Activated CD4-positive, alpha-beta T cell treated with anti-CD3 and anti-CD28 coated beads, Interleukin-2, amount 50 U/mL, for 4 hours (primary cell): ENCODE measurements at places on chromosomes 4 and X.

- DNase-seq = no peak
These were observed 172.5 kb upstream of the ANXA3 start for GRCh38 chr4:78379040-78379439.

DNA sequence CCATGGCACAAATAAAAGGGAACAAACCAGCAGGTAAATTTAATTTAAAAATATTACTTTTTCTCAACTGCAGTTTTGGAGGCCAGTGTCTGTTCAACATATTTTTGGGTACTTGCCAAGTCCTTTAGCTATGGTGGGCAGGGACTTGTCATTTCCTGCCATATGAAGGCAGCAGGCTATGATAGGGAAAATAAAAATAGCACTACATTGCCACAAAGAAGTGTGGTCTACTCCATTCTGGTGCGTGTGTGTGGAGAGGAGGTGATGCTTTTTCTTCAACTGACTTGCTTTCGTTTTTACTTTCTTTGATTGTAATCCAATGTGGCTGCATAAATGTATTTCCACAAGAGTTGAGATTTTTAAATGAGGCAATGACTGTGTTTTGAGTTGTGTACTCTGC is 17.2 kb downstream of the GPR174 start:
- DNase-seq = no peak

- DNase-seq = no peak
These were observed 396.9 kb upstream of the NDST3 start for GRCh38 chr4:117637347-117637746.

GRCh38 chr4:74311696-74312313 is 3.5 kb downstream of the EPGN start:
- DNase-seq = no peak

GRCh38 chr4:113699772-113700171 is 61.8 kb downstream of the CAMK2D start:
- no peak for DNase-seq

DNA sequence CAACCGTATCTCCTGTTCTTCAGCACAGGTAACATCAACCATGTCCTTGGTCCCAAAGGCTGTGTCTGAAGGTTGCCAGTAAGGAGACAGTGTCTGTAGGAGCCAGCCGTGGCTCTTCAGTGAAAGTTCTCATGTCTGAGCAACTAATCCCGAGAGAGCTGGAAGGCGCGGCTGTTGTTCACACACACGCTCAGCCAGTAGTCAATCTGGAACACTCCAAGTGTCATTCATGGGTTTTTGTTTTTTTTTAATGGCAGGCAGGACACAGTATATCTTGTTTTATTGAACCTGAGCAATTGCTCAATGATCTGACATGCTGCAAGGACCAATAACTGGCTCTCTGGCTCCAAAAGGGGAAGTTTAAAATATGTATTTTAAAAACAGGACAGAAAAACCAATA is 48.4 kb upstream of the MAP3K15 start:
- DNase-seq = no peak

DNA sequence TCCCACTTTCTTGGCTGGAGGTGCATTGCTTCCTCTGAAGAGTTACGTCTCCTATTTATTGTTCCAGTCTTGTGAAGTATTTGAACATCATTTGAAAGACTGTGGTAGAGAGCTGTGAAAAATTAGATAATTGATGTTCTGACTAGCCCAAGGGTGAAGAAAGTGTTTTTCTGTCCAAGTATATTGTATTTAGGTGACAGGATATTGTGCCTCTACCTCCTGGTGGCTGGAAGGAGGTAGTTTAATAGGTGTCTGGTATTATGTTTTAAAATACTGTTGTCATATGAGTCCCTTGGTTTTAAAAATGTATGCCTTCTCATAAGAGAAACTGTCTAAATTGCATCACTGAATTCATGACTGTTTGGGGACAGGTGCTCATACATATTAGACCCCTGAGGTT is 226.0 kb downstream of the SPRY1 start:
- DNase-seq = no peak

DNA sequence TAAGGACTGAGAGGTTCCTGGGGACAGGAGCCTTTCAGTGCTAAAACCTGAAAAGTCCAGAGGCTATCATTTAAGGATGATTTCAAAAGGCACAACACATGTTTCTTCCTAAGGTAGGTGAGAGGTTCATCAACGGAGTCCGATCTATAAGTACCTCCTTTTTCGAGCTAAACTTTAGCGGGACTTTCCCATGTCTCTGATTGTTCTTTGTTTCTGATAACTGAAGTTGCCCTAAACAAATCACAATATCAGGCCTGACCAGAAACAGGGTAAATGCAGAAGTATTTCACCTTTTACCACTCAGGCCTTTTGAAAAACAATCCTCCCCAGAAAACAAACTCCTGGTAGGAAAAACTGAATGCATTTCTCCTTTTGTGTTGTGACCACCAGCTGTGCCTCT is 17.6 kb downstream of the PIR start:
- no peak for DNase-seq

GRCh38 chrX:54807524-54808108 is at the start of gene MAGED2:
Gene MAGED2, plus strand, starts transcription at chrX:54807745. Its CDS starts 1,587 bp downstream, at chrX:54809332.
- DNase-seq = peak; percentile 18

DNA sequence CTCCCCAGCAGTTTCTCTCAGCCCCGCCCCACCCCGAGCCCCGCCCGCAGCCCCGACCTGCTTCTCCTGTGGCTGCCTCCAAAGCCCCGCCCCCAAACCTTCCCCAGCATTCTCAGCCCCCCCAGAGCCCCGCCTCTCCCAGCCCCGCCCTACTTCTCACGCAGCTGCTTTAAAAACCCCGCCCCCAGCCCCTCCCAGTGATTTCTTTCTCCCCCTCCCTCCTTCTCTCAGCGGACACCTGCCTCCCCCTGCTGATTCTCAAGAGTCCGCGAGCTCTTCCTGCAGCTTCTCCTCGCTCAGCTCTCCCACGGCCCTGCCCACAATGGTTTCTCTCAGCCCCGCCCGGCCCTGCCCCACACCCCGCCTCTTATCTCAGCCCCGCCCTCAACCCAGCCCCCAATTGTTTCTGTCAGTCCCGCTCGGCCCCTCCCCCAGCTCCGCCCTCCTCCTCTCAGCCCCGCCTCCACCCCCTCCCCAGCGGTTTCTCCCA is 636 bp upstream of the EOLA1 start:
- peak; percentile 90 for DNase-seq

DNA sequence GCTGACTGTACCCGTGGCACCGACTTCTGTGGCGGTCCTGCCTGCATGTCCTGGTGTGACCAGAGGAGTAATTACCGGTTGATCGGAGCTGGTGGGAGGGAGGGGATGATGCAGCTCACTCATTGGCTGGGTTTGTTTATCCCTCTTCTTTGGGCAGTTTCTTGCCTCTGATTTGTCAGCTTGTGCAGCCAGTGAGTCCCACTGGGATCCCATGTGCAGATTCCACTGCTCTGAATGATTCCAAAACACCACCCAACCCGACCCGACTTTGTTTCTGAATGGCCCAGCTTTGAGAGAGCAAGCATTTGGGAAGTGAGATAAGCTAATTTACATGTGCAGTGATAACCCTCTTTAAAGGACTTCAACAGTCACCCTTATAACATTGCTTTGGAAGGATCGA is 13.8 kb downstream of the FHDC1 start:
- DNase-seq = no peak

- no peak for DNase-seq
These were observed 392.8 kb upstream of the NR3C2 start for GRCh38 chr4:148834804-148835631.

DNA sequence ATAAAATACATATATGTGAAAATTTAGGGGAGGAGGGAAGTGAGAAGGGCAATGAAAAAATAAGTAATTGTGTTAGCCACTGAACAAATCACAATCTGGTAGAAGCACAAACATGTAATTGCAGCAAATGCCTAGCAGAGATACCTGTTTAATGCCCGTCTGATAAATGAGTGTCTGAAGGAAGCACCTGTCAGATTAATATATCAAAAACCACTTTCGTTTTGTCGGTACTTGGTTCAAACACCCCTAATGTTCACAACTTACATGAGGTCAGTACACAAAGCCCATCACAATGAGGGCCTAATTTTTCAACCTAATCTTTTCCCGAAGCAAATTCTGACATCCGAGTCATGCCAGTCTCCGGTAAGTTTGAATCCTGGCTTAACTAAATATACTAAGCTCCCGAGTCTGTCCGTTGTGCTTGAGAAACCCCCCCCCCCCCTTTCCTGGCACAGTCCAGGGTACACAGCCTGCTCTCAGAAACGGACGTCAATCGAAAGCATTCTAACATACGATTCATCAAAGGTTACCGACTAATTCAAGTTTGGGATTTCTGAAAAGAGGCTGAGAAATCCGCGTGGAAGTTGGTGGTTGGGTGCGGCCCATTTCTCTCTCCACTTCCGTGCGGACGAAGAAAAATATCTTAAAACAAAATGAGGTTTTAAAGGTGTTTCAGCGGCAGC is 758 bp downstream of the SDAD1 start:
- no peak for DNase-seq

DNA sequence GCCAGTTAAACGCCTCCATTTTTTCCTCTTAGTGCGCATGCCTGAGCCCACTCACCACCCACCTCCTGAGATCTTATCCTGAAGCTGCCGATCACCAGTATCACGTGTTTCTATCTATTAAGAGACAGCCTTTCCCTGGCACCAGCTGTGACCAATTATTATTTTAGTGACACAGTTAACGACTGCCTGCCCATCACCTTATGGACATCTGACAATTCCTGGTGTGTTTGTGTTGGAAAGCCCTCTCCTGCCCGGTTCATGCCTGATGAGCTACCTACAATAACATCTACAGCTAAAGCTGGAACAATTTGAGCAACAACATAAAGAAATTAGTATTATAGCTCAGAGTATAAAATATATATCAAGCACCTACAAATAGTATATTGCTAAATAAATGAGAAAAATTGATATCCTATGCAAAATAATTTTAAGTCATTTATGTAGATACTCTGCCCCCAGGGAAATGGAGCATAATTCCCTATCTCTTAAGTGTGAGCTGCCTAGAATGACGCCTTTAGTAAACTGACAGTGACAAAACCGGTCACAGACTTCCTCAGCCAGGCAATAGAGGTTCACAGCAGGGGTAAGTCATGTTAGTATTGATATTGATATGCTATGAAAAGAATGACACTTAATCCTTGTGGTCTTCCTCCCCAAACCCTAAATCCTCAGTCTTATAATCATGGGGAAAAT is 862.2 kb downstream of the TRAM1L1 start:
- DNase-seq = no peak

GRCh38 chr4:147740176-147740575 is 8.3 kb downstream of the ARHGAP10 start:
- DNase-seq = no peak

DNA sequence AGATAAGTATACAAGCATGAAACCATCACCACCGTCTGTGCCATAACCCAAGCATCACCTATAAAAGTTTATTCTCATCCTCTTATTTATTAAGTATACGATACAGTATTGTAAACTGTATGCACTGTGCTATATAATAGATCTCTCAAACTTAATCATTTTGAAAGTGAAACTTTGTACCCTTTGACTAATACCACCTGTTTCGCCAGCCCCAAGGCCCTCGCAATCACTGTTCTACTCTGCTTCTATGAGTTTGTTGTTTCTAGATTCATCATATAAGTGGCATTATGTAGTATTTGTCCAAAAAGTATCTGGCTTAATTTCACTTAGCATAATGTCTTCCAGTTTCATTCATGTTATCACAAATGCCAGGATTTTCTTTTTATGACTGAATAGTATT is 72.1 kb upstream of the DOCK11 start:
- DNase-seq = no peak

DNA sequence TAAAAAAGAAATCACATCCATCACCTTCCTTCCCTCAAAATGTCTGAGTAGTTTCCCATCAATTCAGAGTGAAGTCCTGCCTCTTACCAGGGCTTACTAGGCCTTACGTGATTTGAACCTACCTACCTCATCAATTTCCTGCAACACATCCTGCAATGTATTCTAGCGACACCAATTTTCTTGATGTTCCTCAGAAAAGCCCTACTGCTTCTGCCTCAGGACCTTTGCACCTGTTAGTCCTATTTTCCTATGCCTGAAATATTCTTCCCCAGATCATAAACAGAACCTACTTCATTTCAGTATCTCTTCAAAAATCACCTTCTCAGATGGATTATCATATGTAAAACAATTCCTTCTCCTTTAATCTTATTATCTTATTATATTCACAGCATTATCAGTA is 52.8 kb downstream of the ZAR1 start:
- DNase-seq = no peak

- no peak for DNase-seq
These were observed at the start of gene RNF128 for GRCh38 chrX:106726485-106727437. Gene RNF128, plus strand, starts transcription at chrX:106726701. Its CDS starts 213 bp downstream, at chrX:106726914.

DNA sequence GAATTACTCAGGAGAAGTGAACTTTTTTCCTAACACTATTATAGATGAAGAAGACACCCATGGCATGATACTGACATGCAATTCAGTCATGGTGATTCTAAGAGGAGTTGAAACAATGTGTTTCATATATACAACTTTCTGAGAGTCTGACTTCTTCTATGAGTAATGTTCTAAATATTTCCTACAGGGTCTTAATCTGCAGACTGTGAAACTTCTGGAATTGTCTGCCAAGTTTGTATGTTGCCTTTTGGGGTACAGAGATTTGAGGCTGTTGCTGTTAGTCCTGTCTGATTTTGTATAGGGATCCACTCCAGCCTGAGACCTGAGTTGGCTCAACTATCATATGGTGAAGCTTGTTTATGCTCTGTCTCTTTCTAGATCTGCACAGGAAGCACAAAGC is 160.6 kb upstream of the GATB start:
- DNase-seq = no peak

- DNase-seq = no peak
These were observed 5.1 kb upstream of the WDR1 start for GRCh38 chr4:10121568-10122208.

GRCh38 chr4:118018381-118019145 is 15.7 kb upstream of the NDST3 start:
- no peak for DNase-seq

DNA sequence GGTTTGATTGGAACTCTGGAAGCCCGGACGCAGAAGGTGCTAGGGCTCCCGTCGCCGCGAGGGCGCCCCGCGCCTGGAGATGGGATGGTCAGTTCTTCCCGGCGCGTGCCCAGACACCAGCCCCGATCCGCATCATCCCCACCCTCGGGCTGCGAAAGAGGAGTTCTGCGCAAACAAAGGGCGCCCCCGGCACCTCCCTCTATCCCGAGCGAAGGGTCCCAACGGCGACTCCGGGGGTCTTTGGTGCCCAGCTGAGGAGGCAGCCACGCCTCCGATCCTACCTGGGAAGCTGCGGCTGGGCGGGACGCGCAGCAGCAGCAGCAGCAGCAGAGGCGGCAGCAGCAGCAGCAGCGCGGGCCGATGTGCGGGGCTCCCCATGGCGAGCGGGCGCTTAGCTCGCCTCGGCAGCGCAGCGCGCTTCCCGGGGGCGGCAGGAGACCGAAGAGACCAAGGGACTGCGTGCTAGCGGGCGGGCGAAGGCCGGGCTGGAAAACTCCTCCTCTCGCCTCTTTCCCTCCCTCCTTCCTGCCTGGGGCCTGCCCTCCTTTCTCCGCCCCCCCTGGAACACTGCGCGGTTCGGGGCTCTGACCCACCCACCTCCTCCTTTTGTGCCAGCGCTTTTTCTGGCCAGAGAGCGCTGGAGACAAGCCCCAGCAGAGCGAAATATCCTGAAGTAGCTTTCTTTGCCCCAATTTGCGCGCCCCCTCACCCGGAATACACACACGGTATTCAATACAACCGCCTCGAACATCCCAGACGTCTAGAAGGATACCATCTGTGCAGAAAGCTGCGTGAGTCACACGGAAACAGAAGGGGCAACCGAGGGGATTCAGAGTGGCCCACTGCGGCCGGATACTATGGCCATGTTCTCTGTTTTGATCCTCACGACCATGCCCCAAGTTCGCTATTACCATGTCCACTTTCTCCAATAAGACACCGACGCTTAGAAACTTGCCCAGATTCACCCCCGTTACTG is at the start of gene SRPX:
SRPX (minus strand) TSS at position 457 of the 976 bp plus-strand sequence; CDS start at position 378, 79 bp downstream.
- DNase-seq = no peak

- no peak for DNase-seq
These were observed 34.0 kb downstream of the VEGFC start for GRCh38 chr4:176758731-176759130.
